Stimulated activated CD8-positive, alpha-beta memory T cell treated with anti-CD3 and anti-CD28 coated beads, Interleukin-12 subunit alpha, Interleukin-12 subunit beta, amount 100 ng/mL, for 4 hours (primary cell): ENCODE measurements at places on chromosomes 2 and 18.

- no peak for DNase-seq
Observed at GRCh38 chr2:33277002-33277426, 199.4 kb upstream of the RASGRP3 start.

DNA sequence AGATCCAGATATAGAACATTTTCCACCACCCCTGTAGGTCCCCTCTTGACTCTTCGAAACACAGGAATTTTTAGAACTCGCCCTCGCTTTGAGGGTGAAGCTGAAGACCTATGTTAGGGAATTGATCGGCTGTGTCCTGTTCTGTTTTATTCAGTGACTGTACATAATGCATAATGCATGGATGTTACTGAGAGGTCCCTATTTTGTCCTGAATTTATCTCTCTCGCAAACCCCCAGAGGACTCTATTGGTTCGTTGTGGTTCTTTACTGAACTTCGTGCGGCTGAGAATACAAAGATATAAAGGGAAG is 431 bp upstream of the EIF5B start:
- no peak for DNase-seq

DNA sequence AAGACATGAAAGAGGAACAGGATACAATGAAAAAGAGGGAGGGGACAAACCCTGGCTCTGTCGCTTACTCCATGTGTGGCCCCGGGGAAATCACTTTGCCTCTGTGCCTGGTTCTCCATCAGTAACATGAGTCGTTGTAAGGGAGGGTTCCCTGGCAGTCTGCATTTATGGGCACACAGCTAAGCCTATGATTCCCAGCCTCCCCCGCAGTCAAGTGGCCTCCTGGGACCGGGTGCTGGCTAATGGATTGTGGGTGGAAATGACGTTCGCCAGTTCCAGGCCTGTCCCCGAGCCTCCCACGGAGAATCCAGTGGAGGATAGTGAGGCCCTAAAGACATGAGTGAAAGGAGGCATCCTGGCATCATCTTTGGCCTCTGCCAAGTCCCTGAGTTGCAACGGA is 42.7 kb downstream of the SFXN5 start:
- DNase-seq = no peak

DNA sequence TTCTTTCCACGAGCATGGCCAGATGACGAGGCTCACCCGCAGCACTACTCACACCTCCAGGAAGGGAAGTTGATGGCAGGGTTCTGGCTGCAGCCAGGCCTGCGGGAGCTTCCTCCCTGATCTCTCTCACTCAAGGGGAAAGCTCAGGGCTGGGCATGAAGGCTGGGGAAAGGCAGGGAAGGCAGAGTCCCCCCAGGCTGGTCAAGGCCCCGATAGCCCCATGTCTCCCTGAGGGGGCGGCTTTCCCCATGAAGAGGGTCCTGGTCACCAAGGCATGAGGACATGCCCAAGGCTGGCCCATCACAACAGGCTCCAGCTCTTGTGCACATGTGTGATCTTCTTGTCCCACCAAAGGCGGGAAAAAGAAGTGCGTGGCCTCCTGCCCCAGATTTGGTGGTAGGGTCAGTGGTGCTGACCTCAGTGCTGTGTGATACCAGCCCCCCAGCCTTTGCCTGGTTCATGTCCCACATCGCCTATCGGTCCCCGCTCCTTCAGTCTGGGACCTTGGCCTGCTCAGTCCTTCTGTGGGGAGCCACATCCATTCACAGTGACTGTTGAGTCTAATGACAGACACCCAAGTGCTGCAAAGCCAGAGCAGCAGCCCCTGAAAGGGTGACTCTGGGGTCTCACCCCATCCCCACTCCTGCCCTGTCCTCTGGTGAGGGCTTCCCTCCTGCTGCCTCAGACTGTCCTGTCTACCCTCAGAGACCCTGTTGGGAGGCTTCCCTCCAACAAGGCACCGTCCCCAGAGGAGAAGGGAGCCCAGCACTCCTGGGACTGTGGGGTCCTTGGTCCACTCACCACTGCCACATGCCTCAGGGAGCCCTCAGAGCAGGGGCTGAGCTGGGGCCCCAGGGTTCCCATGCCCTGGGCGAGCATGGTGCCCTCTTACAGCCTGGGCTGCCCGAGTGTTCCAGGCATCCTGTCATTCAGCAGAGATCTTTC is 49.8 kb upstream of the ALPP start:
- DNase-seq = no peak

DNA sequence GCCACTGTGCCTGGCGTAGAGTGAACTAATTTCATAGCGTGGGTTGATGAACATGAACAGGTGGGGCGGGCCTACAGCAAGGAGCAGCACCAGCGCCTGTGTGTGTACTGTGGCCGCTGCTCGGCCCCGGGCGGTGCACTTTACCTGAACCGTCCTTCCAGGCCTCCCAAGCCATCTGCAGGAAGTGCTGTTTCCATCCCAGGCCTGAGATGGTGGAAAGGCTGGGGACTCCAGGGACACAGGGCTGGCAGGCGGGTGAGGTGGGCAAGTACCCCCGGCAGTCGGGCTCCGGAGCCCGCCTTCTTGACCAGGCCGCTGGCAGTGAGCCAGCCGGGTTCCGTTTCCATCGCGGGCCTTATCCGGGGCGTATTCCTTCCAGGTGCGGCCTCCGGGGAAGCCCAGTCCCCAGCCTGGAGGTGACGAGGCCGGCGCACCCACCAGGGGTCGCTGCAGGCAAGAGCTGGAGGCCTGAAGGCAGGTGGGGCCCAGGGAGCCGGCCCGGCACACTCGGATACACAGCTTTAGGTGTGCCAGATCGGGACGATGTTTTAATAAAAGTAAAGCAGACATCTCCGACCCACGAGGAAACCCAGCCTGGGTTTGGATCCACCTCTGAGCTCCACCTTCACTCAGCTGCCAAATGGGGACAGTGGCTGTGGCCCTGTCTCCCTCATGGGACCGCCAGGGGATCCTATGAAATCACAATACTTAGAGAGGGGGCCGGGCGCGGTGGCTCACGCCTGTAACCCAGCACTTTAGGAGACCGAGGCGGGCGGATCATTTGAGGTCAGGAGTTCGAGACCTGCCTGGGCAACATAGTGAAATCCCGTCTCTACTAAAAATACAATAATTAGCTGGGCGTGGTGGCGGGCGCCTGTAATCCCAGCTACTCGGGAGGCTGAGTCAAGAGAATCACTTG is 22.7 kb upstream of the PDIA6 start:
- peak; percentile 35 for DNase-seq

DNA sequence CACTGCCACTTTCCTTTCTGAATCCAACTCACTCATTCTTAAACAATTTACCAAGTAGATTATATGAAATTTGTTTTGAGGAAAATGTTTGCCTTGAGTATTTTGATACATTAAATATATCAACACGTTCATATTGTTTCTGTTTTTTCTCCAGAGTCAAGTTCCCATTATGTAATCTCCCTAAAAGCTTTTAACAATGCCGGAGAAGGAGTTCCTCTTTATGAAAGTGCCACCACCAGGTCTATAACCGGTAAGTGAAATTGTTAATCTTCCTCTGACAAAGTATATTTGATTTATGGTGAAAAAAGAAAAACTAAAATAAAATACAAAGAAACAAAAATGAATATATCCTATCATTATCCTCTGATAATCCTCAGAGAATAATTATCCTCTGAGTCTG is 838.6 kb downstream of the MBD2 start:
- DNase-seq = no peak
